ENCODE measurements at places on chromosomes 13 and 19.

- no peak for DNase-seq
These were observed 442 bp downstream of the REXO1 start for GRCh38 chr19:1847684-1848398.

- DNase-seq: no peak
These were observed 418 bp upstream of the ZNF709 start for GRCh38 chr19:12485052-12485416.

- no peak for DNase-seq
These were observed 124.9 kb downstream of the CRYL1 start for GRCh38 chr13:20400774-20401173.

DNA sequence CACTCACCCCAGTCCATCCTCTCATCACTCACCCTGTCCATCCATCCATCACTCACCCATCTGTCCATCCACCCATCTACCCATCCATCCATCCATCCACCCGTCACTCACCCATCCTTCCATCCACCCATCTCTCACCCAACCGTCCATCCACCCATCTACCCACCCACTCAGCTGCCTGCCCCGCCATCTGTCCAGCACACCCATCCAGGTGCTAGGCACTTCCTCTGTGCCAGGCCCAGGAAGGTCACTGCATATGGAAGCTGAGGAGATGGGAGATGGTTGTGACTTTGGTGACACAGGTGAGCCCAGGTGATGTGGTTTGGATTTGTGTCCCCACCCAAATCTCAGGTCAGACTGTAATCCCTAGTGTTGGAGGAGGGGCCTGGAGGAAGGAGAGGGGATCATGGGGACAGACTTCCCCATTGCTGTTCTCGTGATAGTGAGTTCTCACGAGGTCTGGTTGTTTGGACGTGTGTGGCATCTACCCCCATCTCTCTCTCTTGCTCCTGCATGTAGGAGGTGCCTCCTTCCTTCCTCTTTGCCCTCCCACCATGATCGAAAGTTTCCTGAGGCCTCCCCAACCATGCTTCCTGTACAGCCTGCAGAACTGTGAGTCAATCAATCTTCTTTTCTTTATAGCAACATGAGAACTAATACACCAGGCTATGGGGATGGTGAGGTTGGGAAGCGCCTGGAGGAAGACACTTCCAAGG lies 15.9 kb upstream of the C13orf46 start:
- DNase-seq: no peak

GRCh38 chr19:39871886-39872866 lies 26.0 kb upstream of the FBL start:
- no peak for DNase-seq

GRCh38 chr19:335072-335471 lies 9.5 kb downstream of the MIER2 start:
- DNase-seq: no peak

DNA sequence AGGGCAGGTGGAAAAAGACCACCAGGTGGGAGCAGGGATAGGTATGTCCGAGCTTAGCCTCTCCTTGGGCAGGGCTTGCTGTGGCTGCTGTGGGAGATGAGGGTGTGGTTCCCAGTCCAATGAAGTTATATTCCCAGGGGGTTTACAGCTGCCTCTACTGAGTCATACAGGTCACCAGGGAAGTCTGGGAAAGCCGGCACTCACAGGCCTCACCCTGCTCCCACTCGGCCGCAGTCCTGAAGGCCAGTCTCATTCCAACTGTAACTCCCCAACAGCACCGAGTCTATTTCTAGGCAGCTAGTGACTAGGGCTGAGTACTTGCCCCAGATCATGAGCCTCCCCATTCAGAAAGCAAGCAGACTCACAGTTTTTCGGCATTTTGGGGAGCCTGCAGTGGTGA lies 77.1 kb downstream of the FNDC3A start:
- no peak for DNase-seq

DNA sequence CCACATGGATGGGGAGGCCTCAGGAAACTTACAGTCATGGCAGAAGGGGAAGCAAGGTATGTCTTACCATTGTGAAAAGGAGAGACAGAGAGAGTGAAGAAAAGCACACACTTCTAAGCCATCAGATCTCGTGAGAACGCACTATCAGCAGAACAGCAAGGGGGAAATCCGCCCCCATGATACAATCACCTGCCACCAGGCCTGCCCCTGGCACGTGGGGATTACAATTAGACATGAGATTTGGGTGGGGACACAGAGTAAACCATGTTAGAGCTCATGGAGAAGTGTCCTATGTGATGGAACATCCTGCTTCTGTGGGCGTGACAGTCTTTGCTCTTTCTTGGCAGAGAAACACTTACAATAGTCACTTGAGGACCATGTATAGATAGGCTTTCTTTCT lies 28.1 kb upstream of the ZNF331 start:
- DNase-seq: no peak

DNA sequence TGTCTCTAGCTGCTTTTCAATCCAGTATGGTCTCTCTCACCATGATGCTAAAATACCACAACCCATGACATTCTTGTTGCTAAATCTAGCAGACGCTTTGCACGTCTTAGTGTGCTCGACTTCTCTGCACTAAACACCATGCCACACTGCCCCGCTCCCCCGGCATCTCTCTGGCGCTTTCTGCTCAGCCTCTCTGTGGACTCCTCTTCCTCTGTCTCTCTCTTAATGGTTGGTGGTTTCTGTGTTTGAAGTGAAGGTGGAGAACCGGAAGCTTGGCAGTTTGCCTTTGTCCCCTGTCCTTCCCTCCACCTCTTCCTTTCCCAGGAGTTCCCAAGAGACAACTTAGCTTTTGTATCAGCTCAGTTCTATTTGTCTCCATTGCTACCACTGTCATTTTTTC lies 8.8 kb downstream of the ERCC5 start:
- DNase-seq: no peak

DNA sequence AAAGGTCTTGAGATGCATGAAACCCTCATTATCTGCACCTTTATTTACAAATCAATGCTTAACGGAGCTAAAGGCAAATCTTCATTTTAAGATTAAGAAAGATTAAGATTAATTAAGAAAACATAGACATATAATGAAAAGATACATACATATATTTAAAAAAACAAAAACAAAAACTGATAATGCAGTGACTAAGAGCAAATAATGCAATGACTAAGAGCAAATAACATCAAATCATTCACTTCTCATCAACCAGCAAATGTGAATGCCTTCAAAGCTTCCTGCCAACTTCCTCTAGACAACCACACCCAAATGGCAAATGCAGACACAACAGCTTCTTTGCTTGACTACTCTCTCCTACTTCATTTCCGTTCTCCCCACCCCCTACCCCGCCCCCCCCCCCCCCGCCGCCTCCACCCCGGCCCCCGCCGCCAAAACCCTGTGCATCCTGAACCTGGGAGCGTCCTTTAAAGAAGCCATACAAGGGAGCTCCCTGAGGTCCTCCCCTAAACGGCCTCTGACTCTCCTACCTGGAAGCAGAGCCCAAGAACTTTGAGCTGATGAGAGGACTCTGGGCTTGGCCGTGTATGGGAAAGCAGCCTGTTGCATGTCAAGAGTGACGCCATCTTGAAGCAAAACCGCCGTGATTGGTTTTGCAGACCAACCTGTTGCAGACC lies 24.5 kb downstream of the TEX101 start:
- no peak for DNase-seq

DNA sequence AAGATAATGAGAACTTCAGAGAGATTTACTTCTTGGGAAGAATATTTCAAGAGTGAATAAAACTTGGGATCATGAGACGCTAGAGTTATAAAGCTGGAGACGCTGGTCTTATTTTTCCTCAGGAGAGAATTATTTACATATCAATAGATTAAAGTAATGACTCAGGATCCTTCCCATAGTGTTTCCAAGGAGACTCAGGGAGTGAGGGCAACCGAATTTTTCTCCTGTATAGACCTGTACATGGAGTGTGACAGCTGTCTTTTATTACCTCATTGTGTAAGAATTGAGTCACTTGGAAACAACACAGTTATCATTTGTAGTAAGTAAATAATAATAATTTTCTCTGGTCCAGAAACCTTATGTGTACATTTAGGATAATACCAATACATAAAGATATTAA lies 1905.5 kb downstream of the OLFM4 start:
- DNase-seq: no peak

- DNase-seq: no peak
These were observed 423.1 kb downstream of the FGF14 start for GRCh38 chr13:101978552-101979315.

DNA sequence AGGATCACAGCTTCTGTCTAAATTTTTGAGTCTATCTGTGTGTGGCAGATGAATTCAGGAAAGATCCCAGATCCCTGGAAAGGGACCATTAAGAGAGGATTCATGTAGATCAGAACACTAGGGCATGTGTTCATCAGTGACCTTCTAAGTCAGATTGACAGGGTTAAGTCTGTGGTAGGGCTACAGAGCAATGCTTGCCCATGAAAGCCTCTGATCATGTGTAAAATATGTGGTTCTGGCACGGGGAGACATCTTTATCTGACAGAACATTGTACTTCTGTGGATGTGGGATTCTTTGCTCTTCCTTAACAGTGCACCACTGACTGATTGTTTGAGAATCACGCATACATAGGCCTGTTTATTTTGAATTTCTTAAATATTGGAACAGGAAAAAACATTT lies 42.9 kb downstream of the ZNF506 start:
- DNase-seq: no peak

DNA sequence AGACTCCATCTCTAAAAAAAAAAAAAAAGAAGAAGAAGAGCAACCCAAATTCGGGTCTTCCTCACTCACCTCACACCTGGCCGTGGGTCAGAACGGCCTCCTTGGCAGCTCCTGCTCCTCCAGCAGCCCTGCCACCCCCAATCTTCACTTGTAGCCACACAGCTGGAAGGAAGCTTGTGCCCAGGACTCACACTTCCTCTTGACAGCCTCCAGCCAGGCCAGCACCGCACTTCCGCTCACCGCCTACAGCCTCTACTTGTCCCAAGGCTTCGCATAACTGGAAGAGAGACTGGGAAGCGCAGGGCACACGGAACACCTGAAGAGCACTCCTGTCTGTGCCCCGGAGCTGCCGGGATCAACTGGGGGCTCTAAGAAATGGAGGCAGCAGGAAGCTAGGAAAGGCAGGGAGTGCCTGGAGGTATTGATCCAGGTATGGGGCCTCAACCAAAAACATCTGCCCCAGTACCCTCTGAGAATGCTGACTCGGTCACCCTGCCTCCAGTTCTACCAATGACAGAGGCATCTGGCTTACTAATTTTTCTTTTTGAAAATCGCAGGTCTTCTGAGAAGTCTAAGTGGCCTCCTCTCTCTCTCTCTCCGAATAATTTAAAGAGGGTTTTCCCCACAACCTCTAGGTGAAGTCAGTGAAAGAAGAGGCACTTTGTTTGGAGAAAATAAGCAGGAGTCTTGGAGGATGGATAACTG lies 31.1 kb upstream of the ATP12A start:
- no peak for DNase-seq

DNA sequence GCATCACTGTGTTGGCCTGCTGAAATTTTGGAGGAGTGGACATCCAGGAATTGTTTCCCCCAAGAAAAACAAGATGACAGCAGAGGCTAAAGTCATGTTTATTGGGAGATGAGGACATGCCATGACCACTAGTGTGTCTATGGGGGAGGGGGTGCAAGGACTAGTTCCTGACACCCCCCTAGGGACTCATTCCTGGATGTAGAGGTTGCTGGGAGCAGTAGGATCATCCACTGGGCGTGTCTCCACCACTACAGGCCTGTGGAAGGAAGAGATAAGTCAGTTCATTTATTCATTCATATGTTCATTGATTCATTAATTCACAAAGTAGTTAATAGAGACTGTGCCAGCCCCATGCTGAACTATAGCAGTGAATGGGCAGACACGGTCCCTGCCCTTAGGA lies 30.2 kb downstream of the MAP4K1 start:
- DNase-seq: no peak

GRCh38 chr19:11538232-11539036 lies at the start of gene CNN1:
CNN1 (plus strand) TSS chr19:11538851; CDS start chr19:11538928, 77 bp downstream.
- no peak for DNase-seq

DNA sequence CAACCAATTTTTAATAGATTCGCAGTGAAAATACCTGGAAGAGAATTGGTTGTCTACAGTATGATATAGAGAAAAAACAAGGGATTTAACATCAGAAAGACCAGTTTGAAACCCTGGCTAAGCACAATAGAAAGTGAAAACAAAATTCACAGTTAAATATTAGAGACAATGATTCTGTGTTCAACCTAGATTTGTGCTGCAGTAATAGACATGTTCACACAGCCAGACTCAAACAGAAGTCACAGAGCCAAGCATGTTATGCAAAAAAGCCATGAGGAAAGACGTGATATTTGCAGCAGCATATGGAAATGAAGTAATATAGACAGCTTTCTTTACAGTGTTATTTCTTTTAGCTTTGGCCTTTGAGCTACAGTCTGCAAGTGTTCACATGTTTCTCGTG lies 48.1 kb downstream of the SCEL start:
- DNase-seq: no peak

- no peak for DNase-seq
These were observed 2.2 kb downstream of the ZIC2 start for GRCh38 chr13:99983499-99984401.

GRCh38 chr19:46761418-46761831 lies 15.2 kb upstream of the STRN4 start:
- no peak for DNase-seq

DNA sequence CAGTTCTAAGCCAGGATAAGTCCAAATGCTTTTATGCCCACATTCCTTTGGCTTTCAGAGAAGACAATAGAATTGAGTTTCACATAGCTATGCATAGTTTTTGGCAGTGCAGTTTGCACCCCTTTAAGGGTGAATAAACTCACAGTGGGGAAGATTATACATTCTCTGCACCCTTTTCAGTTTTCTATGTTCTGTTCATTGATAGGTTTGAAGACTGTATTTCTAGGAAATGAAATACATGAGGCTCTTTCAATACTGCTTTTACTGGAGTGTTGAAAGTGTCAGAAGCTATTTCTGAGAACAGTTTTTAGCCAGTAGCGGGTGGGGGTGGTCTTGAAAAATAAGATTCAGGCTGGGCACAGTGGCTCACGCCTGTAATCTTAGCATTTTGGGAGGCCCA lies 46.2 kb downstream of the IPO5 start:
- no peak for DNase-seq

DNA sequence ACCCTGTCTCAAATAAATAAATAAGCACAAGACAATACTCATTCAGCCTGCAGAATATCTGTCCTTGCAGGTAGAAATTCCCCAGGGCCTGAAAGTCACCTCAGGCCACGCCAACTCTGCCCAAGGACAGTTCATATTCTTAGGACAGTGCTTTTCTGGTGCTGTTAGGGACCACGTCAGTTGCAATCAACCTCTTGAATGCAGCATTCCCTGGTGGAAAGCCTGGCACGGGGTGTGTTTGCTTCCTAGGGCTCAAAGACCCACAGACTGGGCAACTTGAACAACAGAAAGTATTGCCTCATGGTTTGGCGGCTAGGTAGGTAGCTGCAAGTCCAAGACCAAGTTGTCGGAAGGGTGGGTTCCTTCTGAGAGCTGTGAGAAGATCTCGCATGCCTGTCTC lies 160.3 kb downstream of the KCTD15 start:
- no peak for DNase-seq
